ENCODE measurements at places on chromosomes 4 and X.

DNA sequence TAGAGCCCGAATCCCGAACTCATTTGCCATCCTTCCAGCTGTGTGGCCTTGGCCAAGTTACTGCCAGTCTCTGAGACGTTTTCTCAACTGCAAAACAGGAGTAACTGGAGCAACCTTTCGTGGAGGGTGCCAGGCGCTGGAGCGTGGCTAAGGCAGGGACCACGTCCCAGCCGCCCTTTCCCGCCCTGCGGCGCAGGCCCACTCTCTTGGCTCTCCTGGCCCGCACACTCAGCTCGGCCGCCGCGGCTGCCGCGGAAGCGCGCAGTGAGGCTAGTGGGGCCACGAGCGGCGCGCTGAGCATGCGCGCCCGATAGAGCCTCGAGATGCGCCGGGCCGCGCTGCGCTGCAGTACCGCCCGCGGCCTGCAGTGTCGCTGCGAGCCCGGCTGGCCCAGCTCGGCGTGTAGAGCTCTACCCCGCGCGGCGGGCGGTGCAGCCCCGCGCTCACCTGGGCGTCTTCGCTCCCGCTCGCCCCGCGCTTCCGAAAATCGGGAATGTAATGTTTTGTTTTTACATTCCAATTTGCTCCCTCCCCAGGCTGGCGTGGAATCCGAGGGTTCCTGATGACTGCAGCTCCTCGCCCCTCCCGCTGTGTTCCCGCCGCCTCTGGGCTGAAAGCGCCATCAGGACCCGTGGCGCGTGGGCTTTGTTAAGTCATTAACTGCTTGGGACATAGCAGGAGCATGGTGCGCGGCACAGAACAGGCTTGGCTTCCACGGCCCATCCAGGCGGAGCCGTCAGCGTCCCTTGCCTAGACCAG lies 4.0 kb upstream of the ZNF518B start:
- DNase-seq: no peak

GRCh38 chr4:142707401-142707800 lies 138.7 kb downstream of the INPP4B start:
- DNase-seq: no peak

DNA sequence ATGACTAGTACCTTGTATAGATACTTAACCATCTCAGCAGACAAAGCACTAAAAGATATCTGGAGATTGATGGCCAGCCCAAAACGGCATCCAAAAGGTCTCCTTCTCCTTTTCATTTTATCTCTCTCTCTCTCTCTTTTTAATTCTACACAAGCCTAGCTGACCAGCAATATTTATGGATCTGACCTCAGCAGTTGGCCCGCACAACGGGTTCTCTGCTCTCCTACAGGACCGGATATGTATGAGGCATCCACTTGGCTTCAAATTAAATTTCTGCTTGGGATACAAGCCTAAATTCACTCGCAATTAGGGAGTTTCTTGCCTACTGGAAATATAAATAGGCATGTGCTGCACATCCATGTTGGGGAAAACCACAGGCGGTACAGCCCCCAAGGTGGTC lies 22.5 kb upstream of the CT55 start:
- no peak for DNase-seq

- no peak for DNase-seq
Observed at GRCh38 chr4:53931461-53931961, 132.9 kb downstream of the CHIC2 start.

GRCh38 chr4:68732653-68733466 lies 62.4 kb upstream of the UGT2B15 start:
- no peak for DNase-seq

GRCh38 chr4:112327965-112328733 lies 31.0 kb downstream of the ALPK1 start:
- peak; percentile 67 for DNase-seq

- no peak for DNase-seq
Observed at GRCh38 chr4:72909461-72909860, 160.1 kb downstream of the COX18 start.

GRCh38 chrX:97119474-97120109 lies 235.9 kb downstream of the RPA4 start:
- DNase-seq: no peak

DNA sequence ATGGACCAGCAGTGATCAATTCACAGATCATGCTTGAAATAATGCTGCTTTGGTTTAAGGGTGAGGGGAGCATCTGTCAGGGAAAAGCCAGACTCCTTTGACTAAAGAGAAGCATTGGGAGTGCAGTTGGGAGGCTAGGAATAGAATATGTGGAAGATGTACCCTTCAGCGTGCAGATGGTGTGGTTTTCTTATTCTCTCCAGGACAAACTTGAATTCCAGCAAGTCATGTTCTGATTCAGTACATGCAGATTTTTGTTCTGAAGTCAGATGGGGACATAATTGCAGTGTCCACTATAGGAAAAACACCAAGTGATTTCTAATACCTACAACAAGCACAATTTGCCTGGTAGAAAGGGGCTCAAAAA lies 99.0 kb upstream of the LIMCH1 start:
- no peak for DNase-seq

GRCh38 chr4:76504613-76505465 lies 69.8 kb downstream of the SHROOM3 start:
- DNase-seq: peak; percentile 45

GRCh38 chrX:149074398-149074797 lies 430.7 kb downstream of the IDS start:
- no peak for DNase-seq

- DNase-seq: no peak
Observed at GRCh38 chr4:54593795-54594322, 63.9 kb upstream of the KIT start.

DNA sequence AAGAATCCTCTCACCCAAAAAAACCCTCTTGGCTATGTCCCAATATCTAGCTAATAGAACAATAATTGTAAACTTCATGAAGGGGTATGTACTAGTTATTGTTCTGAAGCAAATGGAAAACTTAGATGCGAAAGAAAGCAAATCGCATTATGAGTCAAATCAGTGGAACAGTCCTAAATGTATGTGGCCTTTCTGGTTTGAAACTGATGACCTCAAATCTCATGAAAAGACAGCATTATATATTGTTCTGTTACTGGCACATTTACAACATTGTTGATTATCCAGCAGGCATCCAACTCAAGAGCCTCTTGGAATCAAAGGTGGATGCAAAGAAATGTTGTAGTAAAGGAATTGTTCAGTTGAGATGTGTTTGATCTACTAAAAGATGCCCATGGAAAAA lies 34.7 kb downstream of the CSN3 start:
- no peak for DNase-seq

DNA sequence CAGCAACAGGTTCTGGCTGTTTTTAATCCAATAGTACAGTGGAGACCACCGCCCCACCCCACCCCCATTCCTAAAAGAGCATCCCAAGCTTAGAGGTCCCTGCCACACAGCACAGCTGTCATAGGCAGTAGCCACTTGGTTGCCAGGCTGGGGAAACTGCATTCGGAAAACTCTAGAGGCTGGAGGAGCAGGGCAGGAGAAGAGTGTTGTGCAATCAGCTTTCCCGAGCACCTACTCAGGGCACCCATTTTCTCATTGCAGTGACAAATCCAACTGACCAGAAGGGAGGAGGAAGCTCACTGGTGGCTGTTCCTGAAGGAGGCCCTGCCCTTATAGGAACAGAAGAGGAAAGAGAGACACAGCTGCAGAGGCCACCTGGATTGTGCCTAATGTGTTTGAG lies 1.1 kb downstream of the CXCL1 start:
- DNase-seq: no peak

DNA sequence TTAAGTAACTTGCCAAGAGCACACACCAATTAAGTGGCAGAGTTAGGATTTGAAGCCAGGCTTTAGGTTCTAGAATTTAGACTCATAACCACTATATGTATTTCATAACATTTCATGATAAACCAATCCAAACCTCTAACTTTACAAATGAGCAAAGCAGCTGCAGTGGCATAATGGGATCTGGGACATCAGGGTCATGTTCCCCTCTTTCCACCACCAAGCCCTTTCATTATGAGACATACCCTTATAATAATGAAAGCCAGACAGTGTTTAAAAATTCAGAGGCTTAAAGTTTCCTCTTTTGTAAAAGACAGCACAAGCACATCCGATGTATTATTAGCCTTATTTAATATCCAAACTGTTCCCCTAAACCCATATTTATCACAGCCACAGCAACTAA lies 28.3 kb upstream of the AMELX start:
- no peak for DNase-seq

All from NCI-H1436 (cell line).